Fibroblast of mammary gland (primary cell): ENCODE measurements at places on chromosomes 1 and 21.

DNA sequence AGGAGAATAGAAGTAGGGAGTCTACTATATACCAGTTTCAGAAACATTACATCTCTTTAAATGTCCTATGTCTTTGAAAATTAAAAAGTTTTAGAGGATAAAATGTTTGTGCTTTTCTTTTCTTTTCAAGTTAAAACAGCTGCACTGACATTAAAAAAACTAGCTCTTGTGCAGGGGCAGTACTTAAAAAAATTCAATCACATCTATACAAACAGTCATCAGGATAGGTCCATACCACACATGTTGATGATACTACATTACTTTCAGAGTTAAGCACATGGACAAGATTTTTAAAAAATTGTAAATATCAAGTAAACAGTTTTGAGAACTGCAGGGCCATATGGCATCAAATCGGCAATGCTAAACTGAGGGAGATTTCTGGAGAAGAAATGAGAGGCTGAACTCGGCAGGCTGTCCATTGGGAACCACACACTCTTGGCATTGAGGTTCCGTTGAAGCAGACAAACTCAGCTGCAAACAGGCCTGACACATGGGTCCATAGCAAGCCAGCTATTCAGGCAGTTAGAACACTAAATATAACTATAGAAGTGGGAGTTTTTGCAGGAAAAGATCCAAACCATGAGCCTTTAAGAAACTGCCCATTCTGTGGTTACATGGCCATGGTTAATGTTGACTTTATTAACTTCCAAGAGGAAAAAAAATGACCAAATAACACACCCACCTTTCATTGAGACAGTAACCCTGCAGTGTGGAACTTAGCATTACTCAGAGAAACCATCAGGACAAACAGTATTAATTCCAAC lies 84.5 kb upstream of the BCL10 start:
- DNase-seq, result peak; percentile 93

- DNase-seq, result peak; percentile 11
These were observed 39.5 kb downstream of the PDPN start for GRCh38 chr1:13623021-13623637.

DNA sequence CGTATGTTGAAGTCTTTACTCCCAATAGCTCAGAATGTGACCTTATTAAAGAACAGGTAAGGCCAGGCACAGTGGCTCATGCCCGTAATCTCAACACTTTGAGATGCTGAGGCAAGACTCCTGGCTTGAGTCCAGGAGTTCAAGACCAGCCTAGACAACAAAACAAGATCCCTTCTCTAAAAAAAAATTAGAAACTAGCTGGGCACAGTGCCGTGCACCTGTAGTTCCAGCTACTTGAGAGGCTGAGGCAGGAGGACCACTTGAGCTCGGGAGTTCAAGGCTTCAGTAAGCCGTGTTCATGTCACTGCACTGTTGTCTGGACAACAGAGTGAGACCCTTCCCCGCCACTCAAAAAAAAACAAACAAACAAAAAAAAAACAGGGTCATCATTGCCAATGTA lies 171.3 kb downstream of the RERE start:
- no peak for DNase-seq

DNA sequence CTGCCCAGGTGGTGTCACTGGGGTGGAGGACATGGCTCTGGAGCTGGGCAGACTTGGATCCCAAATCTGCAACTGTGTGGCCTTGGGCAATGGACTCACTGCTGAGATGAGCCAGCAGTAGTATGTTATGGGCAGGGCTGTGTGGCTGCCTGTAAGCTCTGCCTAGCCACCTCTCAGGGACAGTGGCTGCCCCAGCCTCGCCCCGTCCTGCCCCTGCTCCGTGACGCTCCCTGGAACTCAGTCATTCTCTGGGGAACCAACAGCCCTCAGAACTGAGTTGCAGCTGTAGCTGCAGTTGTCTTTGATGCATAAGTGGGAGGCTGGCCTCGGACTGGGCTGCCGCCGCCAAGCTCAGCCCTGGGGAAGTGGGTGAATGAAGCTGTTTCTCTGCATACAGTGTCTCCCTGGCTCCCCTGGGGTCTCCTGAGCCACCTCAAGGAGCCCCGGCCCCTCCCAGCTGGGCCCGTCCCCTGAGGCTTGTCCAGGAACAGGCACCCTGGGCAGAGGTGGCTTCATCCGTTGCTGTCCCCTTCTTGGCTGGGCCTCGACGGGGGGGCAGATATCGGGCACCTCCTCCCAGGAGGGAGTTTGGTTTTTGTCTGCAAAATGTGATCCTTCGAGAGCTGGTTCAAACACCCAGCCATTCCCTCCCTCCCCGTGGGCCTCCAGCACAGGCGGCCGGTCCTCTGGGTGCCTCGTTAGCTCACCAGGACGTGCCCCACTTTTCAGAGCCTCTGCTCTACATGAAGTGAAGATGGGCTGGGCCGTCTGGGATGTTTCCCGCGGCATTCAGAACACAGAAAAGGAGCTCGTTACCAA lies 26.2 kb upstream of the PLCH2 start:
- no peak for DNase-seq

GRCh38 chr1:206590025-206590758 lies 22.1 kb downstream of the EIF2D start:
- DNase-seq, result peak; percentile 91

- DNase-seq, result no peak
These were observed 91.1 kb downstream of the SSBP3 start for GRCh38 chr1:54315099-54315498.

DNA sequence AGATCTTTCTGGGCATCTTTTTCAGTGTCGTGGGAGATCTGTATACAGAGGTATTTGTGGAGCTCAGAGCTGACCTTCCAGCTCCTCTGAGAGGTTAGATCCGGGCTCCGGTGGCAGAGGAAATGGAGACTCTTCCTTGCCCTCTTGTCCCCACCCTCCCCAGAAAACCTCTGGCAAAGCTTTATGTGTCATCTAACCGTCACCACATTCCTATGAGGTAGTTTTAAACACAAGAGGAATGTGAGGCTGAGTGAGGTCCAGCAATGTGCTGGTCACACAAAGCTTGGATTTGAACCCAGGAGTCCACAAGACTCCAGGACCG lies 1.2 kb downstream of the CD160 start:
- peak; percentile 84 for DNase-seq

DNA sequence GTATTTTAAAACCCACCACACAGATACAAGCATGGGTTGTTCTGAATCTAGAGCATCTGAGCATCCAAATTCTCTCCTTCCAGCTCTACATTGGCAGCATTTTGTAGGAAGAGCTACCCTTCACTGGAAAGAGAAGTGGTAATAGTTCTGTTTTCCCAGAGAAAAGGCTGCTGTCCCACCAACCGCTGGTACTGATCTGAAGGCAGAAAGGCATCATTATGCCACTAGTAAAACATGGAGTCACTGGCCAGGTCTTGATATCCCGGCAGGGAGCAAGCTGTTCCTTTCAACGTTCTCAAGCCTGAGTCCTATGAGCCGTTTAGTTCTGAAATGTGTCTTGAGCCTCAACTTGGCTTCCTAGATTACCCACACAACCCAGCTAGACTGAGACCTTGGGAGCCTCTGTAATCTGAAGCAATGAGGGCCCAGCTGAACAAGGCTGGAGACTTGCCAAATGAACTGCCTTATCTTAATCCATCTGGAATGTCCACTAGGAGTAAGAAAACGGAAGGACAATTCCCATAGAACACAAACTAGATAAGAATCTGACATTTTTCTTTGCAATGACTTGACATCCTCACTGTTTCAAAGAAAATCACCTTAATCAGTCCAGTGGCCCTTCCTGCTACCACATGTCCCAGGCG lies 116.8 kb downstream of the KCNH1 start:
- no peak for DNase-seq

DNA sequence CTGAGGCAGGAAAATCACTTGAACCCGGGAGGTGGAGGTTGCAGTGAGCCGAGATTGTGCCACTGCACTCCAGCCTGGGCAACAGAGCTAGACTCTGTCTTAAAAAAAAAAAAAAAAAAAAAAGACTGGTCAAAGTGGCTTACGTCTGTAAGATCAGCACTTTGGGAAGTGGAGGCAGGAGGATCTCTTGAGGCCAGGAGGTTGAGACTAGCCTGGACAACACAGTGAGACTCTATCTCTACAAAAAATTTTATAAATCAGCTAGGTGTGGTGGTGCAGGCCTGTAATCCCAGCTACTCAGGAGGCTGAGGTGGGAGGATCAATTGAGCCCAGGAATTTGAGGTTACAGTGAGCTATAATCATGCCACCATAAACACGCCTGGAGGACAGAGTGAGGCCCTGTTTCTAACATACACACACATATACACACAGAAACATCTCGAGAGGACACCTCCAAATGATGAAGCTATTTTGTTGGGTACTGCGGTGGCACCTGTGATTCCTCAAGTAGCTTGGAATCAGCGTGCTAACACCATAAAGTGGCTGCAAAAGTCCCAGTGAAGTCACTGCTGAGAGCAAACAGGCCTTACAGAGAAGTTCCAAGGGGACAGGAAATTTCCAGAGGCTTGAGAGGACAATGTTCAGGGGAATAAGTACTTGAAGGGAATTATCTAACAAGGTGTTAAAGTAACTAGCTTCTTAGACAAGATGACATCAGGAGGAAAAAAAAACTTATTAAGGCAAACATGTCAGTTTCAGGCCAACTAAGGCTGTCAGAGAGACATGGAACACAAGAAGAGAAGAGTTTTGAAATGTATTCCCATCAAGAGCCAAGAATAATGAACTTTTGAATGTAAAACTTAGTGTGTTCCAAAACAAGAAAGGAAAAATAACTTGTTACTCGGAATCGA lies 1.3 kb downstream of the NADK start:
- DNase-seq, result no peak

DNA sequence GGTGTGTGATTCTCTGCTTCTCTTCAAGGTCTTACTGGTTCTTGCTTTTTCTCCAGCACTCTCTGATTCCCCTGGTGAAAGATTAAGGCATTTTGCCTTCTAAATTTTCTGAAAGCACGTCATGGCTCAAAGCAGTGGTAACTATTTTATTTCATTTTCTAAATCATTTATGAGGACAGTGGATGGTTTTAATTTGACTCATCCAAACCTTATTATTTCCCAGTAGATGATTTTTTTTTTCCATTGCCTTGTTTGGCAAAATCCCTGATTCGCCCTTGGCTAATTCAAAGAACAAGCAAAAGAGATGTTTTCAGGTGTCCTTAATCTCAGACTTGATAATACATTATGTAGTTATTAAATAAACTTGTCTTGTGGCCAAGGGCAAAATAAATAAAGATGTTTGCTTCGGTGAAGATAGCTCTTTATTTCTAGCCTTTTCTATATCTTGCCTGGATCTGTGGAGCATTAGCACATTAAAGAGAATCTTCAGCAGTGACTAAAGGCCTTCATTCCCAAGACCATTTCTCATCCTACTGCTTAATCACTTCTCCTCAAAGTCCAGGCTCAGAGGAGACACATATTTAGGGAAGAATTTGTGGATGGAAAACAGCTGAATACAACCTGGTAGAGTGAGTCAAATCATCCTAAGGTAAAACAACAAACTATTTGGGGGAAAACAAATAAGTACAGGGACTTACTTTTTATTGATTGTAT lies 359.8 kb downstream of the DUSP10 start:
- peak; percentile 70 for DNase-seq

- no peak for DNase-seq
These were observed 82.1 kb downstream of the CAMTA1 start for GRCh38 chr1:6867321-6867720.

DNA sequence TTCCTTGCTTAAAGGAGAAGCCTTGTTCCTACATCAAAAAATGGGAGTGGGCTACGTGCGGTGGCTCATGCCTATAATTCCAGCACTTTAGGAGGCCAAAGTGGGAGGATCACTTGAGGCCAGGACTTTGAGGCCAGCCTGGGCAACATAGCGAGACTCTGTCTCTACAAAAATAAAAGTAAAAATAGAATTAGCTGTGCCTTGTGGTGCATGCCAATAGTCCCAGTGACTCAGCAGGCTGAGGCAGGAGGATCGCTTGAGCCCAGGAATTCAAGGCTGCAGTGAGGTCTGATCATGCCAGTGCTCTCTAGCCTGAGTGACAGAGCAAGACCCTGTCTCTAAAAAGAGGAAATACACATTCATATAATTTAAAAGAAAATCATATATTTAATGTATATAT lies 127.1 kb downstream of the C1orf21 start:
- DNase-seq, result peak; percentile 63

GRCh38 chr1:15246960-15247614 lies at the start of gene FHAD1:
FHAD1 (plus strand) TSS chr1:15247223; CDS start chr1:15251785, 4,562 bp downstream.
- peak; percentile 54 for DNase-seq

- no peak for DNase-seq
These were observed 57.2 kb upstream of the LRRN2 start for GRCh38 chr1:204742676-204743251.

DNA sequence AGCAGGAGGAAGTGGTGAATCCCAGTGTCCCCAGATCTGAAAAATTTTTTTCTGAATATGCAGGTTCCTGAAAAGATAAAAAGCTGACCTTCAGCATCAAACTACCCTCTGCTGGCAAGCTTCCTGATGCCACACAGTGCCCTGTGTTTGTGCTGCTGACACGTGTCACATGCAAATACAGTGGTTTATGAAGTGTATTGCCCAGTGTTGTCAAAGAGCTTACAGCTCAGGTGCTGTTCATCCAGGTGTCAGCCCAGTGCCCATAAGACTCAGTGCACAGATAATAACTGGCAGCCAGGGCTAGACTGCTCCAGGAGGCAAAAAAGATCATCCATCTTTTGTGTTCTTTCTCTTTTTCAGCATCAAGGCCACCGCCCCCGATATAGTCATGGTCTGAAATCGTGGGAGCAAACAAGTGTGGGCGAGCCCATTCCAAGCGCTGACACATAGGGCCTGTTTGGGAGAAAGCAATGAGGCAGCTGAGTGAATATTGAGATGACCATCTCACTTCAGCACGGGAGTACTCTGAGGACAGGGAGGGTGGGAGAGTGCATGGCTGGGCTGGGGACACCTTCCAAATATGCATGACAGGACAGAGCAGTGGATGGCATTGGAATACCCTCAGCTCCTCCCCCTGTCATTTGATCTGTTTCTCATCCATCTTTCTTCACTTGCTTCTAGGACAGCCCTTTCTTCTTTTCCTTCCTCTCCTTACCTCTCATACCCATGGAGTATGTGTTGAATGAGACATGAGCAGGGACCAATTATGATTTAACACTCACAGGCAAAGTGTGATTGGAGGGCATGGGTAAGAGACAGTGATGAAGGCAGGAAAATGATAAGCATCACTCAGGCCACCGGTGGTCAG lies 6.4 kb upstream of the KCNK1 start:
- DNase-seq, result peak; percentile 50

- DNase-seq, result peak; percentile 49
These were observed 6.1 kb downstream of the ERRFI1 start for GRCh38 chr1:8020032-8020431.

- no peak for DNase-seq
These were observed 439.3 kb downstream of the NEGR1 start for GRCh38 chr1:71843012-71843411.

DNA sequence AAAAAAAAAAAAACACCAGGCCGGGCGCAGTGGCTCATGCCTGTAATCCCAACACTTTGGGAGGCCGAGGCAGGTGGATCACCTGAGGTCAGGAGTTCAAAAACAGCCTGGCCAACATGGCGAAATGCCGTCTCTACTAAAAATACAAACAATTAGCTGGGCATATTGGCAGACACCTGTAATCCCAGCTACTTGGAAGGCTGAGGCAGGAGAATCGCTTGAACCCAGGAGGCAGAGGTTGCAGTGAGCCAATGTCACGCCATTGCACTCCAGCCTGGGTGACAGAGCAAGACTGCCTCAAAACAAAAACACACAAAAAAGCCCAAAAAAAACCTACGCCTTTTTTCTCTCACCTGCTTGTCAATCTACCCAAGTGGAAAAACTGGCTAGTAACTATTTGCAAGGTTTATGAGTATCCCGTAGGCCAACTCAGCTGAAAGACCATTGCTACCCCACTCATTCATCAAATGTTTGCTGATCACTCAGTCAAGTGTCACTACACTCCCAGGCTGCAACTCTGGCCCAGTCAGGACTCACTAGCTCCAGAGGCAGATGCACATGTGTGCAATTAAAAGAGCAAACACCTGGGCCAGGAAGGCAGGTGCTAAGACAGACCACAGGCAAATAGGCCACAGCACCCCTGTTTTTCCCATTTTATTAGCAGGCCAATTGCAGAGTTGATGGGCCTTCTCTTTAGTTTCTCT lies 2.0 kb downstream of the CSRP1 start:
- DNase-seq, result no peak
